ENCODE measurements at places on chromosomes 16 and 17. TPM values are rescaled to one million over a fixed set of nuclear protein-coding genes. Genes with fewer than 3 reads are reported as not detected.

Gene TAC4
- total RNA-seq: not detected

Gene PRCD
- total RNA-seq: not detected

Gene ZP2
- total RNA-seq: not detected

Gene HS3ST4
- total RNA-seq: not detected

Gene MYH11
- not detected for total RNA-seq

Gene UTS2R
- total RNA-seq: 0.13 TPM

Gene CCL1
- total RNA-seq: not detected

DNA sequence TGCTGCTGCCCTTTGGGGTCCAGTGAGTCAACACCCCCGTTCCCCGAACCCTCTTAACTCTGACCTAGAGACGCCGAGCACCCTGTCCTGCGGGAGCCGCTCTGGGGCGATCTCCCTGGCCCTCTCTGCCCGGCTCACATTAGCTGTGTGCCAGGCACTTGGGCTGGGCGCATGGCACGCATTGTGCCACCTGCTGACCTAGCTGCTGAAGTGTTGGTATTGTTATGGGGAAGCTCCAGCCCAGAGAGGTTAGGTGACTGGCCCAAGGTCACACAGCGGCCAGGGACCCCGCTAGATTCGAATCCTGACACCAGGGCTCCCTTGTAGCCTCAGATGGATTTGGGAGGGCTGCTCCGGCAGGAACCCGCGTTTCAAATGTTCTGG is 1.1 kb downstream of the HSD17B1 start:
- DNase-seq: no peak

DNA sequence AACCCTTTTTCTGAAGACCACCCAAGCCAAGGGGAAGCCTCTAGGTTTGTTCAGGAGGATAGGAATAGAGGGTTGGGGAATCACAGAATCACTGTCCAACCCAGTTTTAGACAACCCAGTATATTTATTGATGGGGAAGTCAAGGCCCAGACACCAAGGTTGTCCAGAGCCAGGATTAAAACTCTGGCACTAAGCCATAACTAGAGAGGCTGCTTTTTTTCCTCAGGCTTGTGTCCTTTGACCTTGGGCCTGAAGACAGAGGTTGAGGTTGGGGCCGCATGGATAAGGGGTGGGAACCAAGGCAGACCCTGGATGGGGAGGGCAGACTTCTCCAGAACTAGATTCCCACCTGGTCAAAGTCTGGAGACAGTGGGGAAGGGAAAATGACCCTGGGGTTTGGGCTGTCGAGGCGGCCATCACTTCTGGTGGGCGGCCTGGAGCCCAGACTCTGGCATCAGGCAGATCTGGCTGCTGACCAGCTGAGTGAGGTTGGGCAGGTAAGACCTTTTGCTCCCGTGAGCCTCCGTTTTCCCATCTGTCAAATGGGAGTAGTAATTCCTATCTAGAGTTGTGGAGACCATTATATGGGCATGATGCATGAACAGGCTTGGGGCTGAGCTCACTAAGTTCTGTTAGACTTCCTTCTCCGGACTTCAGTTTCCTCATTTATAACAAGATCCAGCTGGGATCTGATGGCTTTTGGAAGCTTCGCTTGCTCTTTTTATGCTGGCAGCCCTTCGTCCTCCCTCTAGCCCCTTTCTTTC is 17.9 kb downstream of the IGFBP4 start:
- no peak for DNase-seq

DNA sequence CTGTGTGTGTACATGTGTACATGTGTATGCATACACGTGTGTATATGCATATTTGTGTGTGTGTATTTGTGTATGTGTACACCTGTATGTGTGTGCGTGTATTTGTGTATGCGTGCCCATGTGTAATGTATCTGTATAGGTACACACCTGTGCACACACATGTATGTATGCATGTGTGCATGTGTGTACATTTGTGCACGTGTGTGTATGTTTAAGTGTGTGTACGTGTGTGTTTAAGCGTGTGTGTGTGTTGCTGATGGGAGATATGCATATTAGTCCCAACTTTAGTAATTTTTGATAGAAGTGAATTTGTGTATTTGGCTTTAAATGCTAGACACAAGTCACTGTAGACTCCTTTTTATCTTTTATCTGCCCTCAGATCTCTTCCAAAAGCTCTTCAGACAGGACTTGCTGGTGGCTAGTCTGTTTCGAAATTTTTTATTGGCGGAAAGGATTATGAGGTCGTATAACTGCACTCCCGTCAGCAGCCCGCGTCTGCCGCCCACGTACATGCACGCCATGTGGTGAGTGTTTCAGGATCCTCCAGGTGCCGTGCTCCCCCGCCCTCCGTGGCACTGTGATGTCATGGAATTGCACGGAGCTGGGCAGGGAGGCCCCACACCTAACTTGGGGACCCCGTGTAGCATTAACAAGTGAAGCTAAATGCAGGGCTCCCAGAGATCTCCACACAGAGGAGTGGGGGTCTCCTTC is 168.8 kb upstream of the CHMP6 start:
- no peak for DNase-seq

DNA sequence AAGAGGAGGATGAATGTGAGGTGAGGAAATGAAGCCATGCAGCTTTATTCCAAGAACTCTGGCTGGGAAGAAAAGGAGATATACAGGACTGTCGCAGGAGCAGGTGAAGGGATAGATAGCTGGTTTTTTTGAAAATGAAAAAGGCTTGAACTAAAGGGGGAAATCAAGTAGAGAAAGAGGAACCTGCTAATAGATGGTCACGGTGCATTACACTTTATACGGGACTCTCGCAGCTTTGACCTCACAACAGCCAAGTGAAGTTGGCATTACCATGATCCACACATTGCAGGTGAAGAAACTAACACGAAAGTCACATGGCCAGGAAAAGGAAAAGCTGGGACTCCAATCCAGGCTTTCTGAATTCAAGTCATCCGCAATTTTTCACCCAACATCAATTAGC is 86.9 kb downstream of the HS3ST2 start:
- DNase-seq: no peak

DNA sequence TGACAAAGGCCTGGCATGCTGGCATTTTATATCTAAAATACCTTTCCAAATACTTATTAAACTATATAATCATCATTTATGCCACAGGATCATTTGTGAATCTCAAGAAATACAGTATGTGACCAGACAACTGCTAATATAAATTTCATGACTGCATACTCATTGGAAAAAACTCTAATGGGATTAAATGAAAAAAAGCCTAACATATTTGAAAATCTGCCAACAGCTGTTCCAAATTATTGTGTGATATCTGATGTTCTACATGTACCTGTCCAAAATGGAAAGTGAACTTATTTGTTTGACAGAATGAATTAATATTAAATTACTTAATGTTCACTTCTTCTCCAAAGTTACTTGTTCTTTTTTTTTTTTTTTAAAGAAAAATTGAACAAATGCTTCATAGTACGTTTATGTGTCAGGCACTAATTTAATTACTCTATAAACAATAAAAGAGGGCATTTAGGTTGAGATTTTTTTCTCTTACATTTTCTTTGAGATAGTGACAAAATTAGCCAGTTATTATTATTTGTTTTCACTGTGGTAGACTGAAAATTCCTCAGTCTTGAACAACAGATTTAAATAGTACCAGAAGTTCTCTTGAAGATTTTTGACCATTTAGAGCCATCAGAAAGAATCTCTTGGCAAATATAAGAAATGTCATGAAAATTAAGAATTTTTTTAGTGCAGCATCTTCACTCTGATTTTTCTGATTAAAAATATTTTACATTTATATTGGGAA is 114.0 kb downstream of the FTO start:
- DNase-seq: no peak

GRCh38 chr16:11135464-11135973 is 120.5 kb downstream of the SOCS1 start:
- no peak for DNase-seq

GRCh38 chr16:25449802-25450201 is 192.2 kb upstream of the ZKSCAN2 start:
- DNase-seq: no peak

DNA sequence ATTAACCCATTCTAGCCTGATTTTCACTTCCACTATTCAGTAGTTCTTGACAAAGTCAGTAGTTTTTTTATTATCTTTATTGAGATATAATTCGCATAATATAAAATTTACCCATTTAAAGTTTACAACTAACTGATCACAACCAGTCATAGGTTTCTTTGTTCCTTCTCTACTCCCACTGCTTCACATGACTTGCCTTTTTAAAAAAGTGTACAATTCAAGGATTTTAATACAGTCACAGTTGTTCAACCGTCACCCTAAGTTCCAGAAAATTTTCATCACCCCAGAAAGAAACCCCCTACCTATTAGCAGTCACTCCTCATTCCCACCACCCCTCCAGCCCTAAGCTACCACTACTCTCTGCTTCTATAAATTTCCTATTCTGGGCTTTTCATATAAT is 162.5 kb downstream of the TRIM37 start:
- no peak for DNase-seq

- no peak for DNase-seq
Observed at GRCh38 chr17:4204190-4204589, 59.6 kb downstream of the ANKFY1 start.

DNA sequence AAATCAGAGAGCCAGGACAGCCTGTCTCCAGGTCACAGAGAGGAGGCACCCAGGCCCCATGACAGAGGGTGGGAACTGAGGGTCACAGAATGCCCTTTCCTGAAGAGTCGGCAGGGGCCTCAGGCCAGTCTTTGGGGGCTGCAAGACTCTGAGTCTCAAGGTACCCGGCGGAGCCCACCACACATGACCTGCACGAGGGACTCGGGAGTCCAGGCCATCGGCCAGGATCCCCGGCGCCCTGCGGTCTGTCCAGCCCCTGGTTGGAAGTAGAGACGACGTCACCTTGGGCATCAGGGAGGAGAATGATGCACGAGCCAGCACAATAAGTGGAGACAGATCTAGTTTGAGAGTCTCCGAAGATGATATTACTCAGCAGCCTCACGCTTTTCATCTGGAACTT is 234.7 kb upstream of the SDK2 start:
- DNase-seq: no peak

Measured in HepG2 (cell line).